Upper lobe of left lung (tissue), 6 donors: ENCODE measurements at places on chromosomes 11 and 22. TPM values are rescaled to one million over a fixed set of nuclear protein-coding genes. Genes with fewer than 3 reads are reported as not detected.
A peak's percentile ranks its signal among the peaks of the same experiment; 100 is the strongest.

The CENPM gene
- total RNA-seq, result 9.9 TPM

DNA sequence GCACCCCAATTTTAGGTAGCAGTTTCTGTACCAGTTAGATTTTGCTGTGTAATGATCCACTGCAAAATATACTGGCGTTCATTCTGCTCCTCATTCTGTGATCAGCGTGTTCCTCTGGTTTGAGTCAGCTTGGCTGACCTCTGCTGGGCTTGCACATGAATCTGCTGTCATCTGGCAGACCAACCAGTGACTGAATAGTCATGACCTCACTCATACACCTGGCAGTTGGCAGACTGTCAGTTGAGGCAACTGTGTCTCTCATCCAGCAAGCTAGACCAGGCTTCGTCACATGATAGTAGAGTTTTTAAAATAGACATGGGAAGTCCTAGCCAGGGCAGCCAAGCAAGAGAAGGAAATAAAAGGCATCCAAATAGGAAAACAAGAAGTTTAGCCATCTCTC is 316.3 kb upstream of the LARGE1 start:
- no peaks in the 10 kb centered on the region for H3K27me3 ChIP-seq
- H3K36me3 ChIP-seq, result no peaks in the 10 kb centered on the region
- no peak overlapping the region for H3K4me3 ChIP-seq
- no peak for DNase-seq

- DNase-seq, result no peak
- no peaks in the 10 kb centered on the region for H3K4me1 ChIP-seq
- H3K36me3 ChIP-seq, result no peaks in the 10 kb centered on the region
- H3K4me3 ChIP-seq, result no peak overlapping the region
Measured at GRCh38 chr22:45776313-45776585, 104.6 kb downstream of the ATXN10 start.

- no peaks in the 10 kb centered on the region for H3K36me3 ChIP-seq
- H3K27ac ChIP-seq, result no peak overlapping the region
- H3K4me3 ChIP-seq, result no peak overlapping the region
- H3K4me1 ChIP-seq, result peaks cover 51% of the 10 kb centered on the region
Measured at GRCh38 chr11:120384476-120384875, 48.3 kb downstream of the ARHGEF12 start.

GRCh38 chr11:72102162-72102561 is 935 bp downstream of the LAMTOR1 start:
- H3K27me3 ChIP-seq, result no peaks in the 10 kb centered on the region
- H3K4me3 ChIP-seq, result peak overlapping the region; percentile 64
- peak overlapping the region; percentile 98 for H3K27ac ChIP-seq
- DNase-seq, result no peak
- peaks cover 28% of the 10 kb centered on the region for H3K36me3 ChIP-seq
- peaks cover 35% of the 10 kb centered on the region for H3K4me1 ChIP-seq

- no peak for DNase-seq
- H3K27ac ChIP-seq, result no peak overlapping the region
- no peaks in the 10 kb centered on the region for H3K4me1 ChIP-seq
- H3K27me3 ChIP-seq, result no peaks in the 10 kb centered on the region
Measured at GRCh38 chr11:9888938-9889337, 225.1 kb downstream of the SWAP70 start.

- no peaks in the 10 kb centered on the region for H3K27me3 ChIP-seq
- H3K4me1 ChIP-seq, result peaks cover 13% of the 10 kb centered on the region
- no peak for DNase-seq
- peak overlapping the region; percentile 46 for H3K27ac ChIP-seq
Measured at GRCh38 chr11:96045622-96046456, 121.9 kb upstream of the MTMR2 start.

GRCh38 chr22:27327497-27327896 is 474.1 kb downstream of the MN1 start:
- H3K4me1 ChIP-seq, result no peaks in the 10 kb centered on the region
- H3K27ac ChIP-seq, result no peak overlapping the region
- H3K27me3 ChIP-seq, result no peaks in the 10 kb centered on the region
- H3K36me3 ChIP-seq, result no peaks in the 10 kb centered on the region
